ENCODE measurements at places on chromosomes 16 and 17.

- no peak for DNase-seq
These were observed 46.1 kb upstream of the ACSF3 start for GRCh38 chr16:89047331-89048089.

GRCh38 chr17:79154951-79155585, 80.4 kb downstream of the ENGASE start:
- no peak for DNase-seq

- DNase-seq = no peak
These were observed 102.7 kb downstream of the UTP18 start for GRCh38 chr17:51362811-51363585.

- DNase-seq = no peak
These were observed 231.4 kb upstream of the TNRC6C start for GRCh38 chr17:77727037-77727615.

- DNase-seq = no peak
These were observed 107.6 kb downstream of the BANP start for GRCh38 chr16:88058817-88059216.

DNA sequence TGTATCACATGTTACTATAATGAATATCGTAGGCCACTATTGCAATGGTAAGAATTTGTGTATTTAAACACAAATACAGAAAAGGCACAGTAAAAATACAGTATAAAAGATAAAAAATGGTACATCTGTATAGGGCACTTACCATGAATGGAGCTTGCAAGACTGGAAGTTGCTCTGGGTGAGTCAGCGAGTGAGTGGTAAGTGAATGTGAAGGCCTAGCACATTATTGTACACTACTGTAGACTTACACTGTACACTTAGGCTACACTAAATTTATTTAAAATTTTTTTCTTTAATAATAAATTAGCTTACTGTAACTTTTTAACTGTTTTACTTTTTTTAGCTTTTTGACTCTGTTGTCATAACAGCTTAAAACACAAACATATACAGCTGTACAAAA, 42.5 kb downstream of the AKAP10 start:
- no peak for DNase-seq

- no peak for DNase-seq
These were observed 11.2 kb downstream of the CYBC1 start for GRCh38 chr17:82439194-82439828.

DNA sequence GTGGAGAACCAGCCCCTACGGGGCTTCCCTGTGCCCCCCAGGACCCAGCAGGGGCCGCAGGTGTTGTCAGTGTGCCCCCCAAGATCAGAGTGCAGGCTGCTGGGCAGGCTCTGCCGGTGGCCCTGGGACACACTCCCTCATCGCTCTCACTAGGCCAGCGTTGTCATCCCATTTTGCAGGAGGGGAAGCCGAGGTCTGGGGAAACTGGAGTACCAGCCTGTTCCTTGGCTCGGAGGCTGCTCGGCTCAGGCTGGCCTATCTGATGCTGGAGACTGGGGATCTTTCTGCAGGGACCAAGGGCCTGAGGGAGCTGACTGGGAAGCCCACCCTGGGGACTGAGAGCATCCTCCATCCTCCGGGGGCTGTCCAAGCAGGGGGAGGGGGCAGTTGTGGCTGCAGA, 74.2 kb upstream of the CBX4 start:
- DNase-seq = no peak

DNA sequence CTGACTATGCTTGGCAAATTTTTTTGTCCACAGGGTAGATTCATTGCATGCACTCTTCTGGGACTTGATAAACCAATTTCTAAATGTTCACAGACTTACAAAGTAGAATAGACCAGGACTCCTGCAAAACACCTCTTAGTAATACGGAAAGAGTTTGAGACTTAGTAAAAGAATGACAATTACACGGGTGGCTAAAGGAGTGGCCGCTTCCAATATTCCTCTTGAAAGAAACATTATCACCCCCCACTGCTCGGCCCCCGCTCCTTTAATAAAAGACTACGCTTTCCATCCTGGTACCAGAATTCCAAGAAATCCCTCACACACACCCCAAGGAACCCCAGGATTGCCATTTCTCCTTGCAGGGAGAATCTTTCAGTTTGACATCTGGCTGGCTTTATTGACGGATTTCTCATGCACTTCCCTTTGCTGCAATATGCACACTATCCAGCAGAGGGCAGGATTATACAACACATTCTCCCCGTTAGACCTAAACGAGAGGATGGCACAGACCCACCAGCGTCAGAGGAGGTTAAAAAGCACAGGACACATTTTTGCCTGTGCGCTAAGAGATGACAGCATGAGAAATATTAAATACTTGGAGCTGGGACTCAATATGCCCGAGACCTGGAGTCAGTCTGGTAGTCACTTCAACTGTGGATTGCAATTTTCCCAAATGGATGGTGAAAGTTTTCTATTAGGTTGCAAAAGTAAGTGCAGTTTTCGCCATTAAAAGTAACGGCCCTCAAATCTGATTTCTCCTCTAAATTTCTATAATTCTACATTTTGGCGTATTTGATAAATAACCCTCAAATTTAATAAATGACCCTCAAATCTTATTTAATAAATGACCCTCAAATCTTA, 46.6 kb upstream of the NUDT7 start:
- DNase-seq = peak; percentile 34

GRCh38 chr16:89761304-89761922, 40.1 kb downstream of the ZNF276 start:
- DNase-seq = no peak

- DNase-seq = no peak
These were observed 10.1 kb downstream of the UBFD1 start for GRCh38 chr16:23567602-23568001.

GRCh38 chr16:30447512-30448226, 2.0 kb upstream of the SEPHS2 start:
- no peak for DNase-seq

DNA sequence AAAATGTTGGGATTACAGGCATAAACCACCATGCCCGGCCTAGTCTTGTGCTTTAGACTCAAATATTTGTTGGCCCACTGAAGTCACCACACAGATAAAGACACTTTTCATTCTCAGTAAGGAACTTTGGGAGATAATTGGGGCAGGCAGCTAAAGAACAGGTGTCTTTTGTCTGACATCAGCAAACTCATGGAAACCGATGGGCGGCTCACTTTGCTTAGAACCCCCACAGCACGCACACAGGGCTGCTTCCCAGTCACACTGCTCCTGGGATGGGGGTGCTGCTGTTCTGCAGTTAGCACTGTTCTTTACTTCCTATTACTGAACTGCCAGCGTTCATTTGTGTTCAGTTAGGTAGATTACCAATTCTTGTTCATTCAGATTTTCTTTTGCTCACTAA, 18.0 kb upstream of the BRCA1 start:
- no peak for DNase-seq

GRCh38 chr17:16363749-16364536, 10.7 kb upstream of the CENPV start:
- DNase-seq = peak; percentile 42

GRCh38 chr16:10519929-10520868, 60.2 kb downstream of the EMP2 start:
- no peak for DNase-seq

GRCh38 chr17:58960068-58960467, 146.6 kb downstream of the TRIM37 start:
- DNase-seq = peak; percentile 18
